ENCODE measurements at places on chromosomes 1 and 21. TPM values are rescaled to one million over a fixed set of nuclear protein-coding genes. Genes with fewer than 3 reads are reported as not detected.

GRCh38 chr1:229479660-229480399, 28.3 kb downstream of the NUP133 start:
- peak; percentile 7 for DNase-seq

DNA sequence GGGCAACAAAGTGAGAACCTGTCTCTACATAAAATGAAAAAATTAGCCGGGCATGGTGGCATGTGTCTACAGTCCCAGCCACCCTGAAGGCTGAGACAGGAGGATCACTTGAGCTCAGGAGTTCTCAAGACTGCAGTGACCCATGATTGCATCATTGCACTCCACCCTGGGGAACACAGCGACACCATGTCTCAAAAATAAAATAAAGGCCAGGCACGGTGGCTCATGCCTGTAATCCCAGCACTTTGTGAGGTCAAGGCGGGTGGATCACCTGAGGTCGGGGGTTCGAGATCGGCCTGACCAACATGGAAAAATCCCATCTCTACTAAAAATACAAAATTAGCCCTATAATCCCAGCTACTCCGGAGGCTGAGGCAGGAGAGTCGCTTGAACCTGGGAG, 20.1 kb downstream of the ANKRD13C start:
- DNase-seq: no peak

DNA sequence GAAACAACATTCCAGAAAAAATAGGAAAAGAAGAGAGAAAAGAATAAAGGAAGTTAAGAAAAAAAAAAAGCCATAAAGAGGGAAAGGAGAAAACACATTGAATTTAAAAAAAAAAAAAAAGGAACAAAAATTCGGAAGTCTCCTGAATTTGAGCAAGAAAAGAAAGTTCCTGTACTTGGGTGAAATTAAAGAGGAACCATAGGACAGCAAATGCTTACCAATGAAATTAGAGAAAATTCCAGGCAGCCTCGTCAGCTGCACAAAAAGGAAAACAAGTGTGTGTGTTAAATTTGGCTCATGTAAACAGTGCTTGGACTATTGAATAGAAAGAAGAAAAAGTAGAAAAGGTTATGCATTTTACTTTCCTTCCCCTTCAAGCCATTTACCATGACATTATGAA, 4.9 kb downstream of the IL12RB2 start:
- DNase-seq: no peak

GRCh38 chr1:89527750-89528381, 3.2 kb downstream of the LRRC8B start:
- DNase-seq: no peak

DNA sequence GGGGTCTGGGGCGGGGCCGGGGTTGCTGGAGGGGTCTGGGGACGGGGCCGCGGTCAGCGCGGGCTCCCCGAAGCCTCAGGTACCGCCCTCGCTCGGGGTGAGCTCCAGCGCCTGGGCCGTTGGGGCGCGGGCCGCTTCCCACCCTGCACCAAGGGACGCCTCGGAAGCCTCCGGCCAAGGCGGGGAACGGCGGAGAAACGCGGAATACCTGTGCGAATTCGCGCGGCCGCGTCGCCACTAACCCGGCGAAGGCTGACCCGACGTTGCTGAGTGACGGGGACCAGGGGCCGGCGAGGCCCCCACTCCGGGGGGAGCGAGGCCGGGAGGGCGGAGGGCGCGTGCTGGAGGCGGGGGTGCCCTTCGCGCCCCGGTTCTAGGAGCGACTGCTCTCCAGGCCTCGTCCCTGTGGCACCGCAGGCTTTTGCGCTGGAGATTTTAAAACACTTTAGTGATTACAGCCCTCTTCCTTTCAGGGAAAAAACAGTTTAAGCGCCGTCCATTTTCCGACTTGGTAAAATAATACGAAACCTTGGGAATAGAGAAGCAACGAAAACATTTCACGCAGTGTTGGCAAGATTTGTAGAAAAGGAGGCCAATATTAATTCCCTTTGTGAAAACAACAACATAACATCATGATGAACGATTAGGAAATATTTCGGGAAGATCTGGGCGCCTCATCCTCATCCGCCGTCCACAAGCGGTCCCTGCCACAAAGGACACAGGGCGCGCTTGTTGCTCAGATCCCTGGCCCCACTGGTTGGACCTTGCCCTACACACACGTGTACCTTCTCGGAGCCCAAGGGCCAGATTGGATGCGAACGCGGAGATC, 971 bp upstream of the GNG4 start:
- peak; percentile 58 for DNase-seq

- DNase-seq: no peak
Observed at GRCh38 chr1:116982319-116983004, 19.1 kb upstream of the CD101 start.

- no peak for DNase-seq
Observed at GRCh38 chr1:76577525-76578185, 289.6 kb upstream of the ST6GALNAC5 start.

DNA sequence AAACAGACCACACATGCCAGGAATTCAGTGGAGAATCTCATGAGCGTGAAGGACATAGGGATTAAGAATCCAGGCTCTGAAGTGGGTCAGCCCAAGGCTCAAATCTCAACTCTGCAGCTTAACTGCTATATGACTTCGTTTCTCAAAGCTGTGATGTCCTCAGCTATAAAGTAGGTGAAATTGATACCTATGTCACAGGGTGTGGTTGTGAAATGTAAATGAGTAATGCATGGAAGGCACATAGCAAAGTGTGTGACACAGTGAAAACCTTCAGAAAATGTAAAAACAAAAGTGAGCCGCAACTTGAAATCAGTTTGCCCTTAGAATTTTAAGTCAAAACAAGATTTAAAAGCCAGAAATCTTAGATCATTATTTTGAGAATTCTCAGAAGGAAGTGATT, 145.7 kb upstream of the PRMT6 start:
- no peak for DNase-seq

- DNase-seq: no peak
Observed at GRCh38 chr1:47898133-47898845, 98.9 kb downstream of the TRABD2B start.

- DNase-seq: peak; percentile 14
Observed at GRCh38 chr1:36653850-36654249, 171.1 kb upstream of the CSF3R start.

GRCh38 chr1:30881319-30882181, 27.0 kb downstream of the SDC3 start:
- DNase-seq: no peak

- DNase-seq: no peak
Observed at GRCh38 chr21:45816794-45817193, 164.8 kb upstream of the COL6A1 start.

GRCh38 chr21:35502821-35503220, 453.7 kb upstream of the RUNX1 start:
- no peak for DNase-seq

DNA sequence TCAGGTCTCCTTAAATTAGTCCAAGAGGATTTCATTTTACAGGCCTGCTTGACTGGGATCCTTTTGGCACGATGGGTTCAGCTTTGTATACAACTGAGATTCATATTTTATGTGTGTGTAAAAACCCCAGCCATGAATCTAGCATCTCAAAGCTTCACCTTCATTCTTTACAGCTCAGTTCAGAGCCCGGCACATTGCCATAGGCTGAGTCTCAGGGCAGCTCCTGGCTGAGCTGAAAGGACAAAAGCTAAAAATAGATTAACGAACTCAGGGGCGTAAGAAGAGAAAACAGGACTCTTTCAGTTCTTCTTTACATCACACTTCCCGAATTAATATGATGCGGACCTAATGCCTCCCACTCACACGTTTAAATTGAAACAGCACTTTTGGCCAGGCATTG, 262.8 kb upstream of the PBX1 start:
- DNase-seq: peak; percentile 13

DNA sequence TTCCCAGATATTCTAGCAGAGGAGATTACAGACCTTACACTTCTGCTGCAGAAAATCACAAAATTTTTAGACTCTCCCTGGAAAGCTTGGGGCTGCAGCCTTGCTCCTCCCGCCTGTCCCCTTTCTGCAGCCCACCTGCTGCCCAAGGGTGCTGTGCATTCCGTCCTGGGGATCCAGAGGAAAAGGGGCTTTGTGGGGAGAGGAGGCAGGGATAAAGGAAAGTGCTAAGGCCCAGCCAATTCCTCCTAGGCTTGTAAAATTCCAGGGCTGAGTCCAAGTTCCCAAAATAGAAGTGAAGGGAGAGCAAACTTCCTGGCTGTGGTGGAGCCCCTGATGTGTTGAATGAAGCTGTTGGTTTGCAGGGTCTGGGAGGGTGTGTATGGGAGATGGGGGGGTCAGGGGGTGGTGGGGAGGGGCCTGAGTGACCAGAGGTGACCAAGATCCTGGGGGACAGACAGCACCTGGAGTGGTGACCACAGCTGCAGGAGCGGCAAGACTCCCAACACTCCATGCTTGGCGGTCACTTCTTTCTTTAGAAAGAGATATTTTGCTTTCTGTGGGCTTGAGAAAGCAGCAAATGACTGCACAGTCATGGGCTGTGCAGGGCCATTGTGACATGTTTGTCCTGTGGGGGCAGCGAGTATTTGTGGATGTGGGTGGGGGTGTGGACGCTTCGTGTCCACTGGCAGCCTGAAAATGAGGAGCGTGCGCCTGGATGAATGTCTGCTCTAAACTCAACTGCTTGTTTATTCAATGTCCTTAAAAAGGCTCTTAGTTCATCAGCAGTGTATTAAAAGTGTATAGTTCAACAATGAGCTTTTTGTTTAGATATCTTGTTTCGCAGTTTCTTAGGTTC, 68.4 kb downstream of the TLR5 start:
- DNase-seq: peak; percentile 87

GRCh38 chr1:107135463-107135862, 5.4 kb upstream of the NTNG1 start:
- DNase-seq: peak; percentile 77

DNA sequence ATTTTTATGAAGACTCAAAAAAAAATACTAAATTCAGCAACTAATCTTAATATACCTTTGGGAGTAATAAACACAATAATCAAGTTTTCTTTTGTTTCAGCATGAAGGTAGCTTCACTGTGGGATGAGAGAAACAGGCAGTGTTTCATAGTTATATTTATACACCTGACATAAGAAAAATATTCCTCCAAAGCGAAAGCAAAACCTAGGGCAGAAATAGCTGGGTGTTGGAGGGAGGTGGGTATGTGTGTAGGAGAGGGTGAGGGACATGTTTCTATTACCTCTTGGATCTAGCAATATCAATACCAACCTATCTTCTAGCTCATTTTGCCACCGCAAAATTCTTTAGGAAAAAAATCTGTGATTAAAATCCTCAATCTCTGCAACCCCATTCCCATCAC, 24.9 kb upstream of the MAN1A2 start:
- no peak for DNase-seq

GRCh38 chr1:234163267-234163919, 209.9 kb upstream of the COA6 start:
- no peak for DNase-seq

DNA sequence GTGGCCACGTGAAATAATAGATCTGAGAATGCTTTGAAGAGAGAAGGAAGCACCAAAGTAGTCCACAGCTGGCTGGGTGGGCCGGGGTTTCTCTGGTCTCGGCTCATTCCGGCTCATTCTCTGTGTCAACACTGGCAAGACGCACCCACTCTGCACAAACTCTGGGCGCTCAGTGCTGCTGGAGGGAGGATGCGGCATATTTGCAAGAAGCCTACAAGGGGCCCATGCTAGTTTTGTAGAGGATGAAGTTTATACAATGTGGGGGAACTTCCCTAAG, 28.8 kb upstream of the TMPRSS2 start:
- DNase-seq: no peak

DNA sequence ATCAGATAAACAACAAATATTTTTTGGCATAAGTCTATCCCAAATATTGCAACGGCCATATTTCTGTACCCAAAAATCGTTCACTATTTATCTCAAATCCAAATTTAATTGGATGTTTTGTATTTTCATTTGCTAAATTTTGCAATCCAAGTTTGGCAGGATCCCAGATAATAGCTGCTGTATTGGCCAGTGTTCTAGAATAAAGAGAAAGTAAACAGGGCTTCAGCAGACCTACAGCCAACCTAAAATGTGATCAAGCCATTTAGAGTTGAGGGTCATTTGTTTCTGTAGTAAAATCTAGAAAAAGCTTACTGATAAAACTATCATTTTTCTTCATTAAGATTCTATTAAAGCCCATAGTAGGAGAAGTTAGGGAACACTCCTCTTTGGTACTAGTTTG, 506.6 kb upstream of the PTBP2 start:
- DNase-seq: no peak

GRCh38 chr1:221087919-221088318, 208.7 kb downstream of the HLX start:
- DNase-seq: no peak

DNA sequence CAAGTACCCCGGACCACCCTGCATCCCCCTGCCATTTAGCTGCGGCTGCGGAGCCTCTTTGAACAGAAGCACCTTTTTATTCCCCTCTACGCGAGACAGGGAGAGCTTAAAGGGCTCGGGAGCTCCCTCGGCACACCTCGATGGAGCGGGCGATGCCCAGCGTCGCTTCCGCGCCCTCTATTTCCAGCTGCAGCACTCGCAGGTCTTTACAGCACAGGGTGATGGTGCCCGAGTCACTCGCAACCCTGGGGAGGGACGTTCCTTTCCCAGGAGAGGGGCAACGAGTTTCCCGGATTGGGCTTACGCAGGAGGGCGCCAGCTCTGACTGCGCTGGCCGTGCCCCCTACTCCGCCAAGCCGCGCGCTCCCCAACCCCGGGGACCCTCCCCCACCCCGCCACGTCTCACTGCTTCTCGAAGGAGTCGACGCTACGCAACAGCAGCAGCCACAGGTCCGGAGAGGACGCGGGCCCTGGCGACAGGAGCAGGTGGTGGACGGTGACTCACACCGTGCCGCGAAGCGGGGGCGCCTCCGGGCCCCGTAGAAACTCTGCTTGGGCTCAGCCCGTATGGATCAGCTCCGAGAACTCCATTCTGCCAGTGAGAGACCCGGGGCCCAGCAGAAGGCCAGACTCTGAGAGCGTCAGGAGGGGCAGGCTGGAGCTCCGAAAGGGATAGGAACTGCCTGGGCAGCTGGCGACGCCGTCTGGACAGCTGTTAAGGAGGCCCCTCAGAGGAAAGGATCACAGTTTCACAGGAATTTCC, 5.8 kb upstream of the FAM167B start:
- DNase-seq: peak; percentile 41

DNA sequence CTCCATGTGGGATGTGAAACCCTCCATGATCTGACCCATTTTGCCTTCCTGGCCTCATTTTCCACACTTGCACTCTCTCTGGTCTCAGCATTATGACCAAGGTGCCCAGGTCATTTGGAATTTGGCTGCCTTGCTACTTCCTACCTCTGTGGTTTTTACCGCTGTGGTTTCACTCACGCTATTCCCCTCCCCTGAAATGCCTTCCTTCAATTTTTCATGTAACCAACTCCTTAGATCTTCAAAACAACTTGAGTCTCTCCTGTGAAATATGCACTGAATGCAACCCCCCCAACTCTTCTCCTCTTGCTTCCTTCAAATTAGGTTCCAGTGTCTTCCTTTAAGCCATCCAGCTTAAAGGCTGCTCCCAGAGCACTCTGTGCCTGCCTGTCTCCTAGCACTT, 50.1 kb downstream of the PHC2 start:
- no peak for DNase-seq

GRCh38 chr1:109482242-109482641, 1.5 kb upstream of the ATXN7L2 start:
- DNase-seq: no peak

- no peak for DNase-seq
Observed at GRCh38 chr1:88801575-88802208, 89.7 kb downstream of the GTF2B start.

Gene MARK1
- polyA plus RNA-seq: 13.0 TPM

Gene ZNF593
- polyA plus RNA-seq: 13.7 TPM

Gene DENND1B
- 5.2 TPM for polyA plus RNA-seq

Gene PAPPA2
- polyA plus RNA-seq: 0.32 TPM

Gene OR2T35
- polyA plus RNA-seq: not detected

Gene LCE3E
- not detected for polyA plus RNA-seq

Gene SNAP47
- 29.4 TPM for polyA plus RNA-seq

Gene CATSPERE
- 0.50 TPM for polyA plus RNA-seq

Gene CLCA1
- not detected for polyA plus RNA-seq

Gene FMO2
- 1.2 TPM for polyA plus RNA-seq

Gene RASAL2
- 15.5 TPM for polyA plus RNA-seq
